ENCODE measurements at places on chromosomes 3 and 15.

GRCh38 chr3:23219117-23219516 is 16.0 kb downstream of the UBE2E2 start:
- DNase-seq = no peak

DNA sequence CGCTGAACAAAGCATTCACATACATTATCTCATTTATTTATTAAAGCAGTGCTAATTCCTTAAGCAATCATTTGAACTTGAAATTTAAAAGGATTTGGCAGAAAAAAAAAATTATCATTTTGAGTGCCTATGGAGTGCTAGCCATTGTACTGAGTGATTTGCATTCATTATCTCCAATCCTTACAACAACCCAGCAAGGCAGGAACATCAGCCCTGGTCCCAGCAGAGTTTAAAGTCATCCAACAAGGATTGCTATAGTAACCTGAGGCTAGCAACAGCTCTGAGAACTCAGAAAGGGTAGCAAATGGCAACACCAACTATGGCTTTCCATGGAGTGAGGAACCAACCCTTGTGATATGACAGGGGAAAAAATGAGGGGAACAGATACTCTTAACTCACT is 237.6 kb upstream of the SETMAR start:
- no peak for DNase-seq

GRCh38 chr3:42099020-42099765 is 8.0 kb downstream of the TRAK1 start:
- no peak for DNase-seq

DNA sequence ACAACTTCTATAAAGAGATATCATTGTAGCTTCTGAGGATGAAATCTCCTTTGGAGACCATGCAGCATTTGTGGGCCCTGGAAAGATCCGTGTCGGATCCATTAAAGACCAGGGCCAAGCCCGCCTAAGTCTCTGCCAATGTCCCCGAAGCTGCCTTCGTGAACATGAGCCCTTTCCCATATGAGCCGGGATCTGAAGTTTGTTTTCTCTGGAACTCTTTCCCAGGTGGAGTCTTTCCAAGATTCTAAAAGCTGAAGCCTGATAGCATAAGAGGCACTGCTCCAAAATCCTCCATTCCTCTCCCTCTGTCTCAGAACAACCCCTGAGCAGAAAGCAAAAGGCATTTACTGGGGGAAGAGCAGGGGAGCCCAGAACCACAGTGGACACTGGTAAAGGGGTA is 274.6 kb downstream of the NTRK3 start:
- no peak for DNase-seq

DNA sequence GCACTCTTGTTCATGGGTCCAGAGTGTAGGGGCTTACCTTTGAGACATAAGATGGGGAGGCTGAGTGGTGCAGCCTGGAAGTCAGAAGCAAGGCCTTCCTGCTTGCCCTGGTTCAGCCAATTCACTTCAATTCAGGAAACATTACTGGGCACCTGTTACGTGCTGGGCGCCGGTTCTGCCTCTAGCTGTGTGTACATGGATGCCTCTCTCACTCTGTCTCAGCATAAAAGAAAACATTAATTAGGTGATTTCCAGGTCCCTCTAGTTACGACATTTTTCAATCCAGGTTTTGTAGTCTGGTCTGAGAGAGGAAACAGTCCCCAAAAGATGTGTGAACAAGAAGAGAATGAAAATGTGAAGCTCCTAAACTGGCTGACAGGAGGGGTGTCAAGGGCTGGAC is 1.2 kb downstream of the RTP1 start:
- no peak for DNase-seq

DNA sequence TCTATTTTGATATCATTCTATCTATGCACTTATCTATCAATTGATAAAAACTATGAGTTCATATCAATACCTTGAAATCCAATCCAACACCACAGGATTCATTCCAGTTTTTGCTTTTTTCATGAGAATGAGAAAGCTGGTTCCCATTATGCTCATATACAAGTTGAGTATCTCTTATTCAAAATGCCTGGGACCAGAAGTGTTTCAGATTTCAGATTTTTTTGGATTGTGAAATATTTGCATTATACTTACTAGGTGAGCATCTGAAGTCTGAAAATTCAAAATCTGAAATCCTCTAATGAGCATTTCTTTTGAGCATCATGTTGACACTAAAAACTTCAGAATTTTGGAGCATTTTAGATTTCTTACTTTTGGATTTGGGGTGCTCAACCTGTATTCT is 67.8 kb upstream of the DCBLD2 start:
- no peak for DNase-seq

DNA sequence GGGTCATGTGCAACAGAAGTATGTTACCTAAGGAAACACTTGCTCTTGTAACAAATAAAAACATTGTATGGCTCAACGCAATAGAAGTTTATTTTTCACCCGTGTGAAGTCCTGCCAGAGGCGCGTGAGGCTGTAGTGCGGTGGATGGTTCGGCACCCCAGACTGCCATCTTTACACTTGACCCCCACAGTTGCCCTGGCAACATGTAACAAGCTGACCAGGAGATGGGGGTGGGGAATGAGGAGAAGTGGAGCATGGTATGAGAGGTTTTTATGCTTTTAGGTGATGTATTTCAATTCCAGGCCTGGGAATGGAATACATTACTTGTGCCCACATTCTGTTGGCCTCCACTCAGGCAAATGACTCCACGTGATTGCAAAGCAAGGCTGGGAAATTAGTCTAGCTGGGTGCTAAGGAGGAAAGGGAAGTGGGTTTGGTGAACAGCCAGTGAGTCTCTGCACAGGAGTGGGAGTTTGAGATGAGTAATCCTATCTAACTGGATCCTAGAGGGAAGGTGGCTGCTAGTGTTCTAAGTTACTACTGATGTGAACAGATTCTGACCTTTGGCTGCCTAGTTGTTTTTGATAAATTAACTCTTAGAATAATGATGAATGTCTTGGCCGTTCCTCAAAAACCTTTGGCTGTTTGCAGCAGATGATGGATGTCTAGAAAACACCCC is 33.8 kb upstream of the GREM1 start:
- DNase-seq = no peak

DNA sequence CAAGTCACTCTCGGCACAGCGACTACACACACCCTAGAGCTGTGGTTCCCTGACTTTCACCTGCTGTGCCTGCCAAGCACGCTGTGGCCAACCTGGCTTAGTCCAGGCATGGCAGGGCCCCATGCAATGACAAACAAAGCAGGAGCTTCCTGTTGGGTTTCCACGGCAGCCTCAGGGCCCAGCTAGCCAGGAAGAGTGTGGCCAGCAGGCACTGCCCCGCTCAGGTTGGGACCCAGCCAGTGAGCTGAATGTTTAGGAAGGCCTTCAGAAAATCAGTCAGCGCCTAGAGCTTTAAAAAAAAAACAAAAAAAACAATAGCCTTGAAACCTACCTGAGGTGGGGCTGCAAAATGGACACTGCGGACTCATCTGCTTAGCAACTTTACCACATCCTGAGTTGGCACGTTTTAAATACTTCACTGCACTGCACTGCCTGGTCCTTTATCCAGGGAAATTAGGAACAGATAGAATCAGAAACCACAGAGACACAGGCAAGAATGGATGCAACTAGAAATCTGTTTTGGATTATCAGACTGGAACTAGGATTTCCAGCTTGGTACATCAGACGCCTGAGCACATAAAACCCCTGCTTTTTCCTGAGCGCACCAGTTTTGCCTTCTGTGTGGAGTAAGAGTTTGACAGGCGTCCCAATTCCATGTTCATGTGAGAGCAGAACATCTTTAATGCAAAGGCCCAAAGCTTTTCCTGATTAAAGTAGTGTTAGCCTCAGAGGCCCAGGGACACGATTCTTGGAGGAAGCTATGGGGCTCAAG is 36.2 kb upstream of the LDHAL6B start:
- peak; percentile 68 for DNase-seq

GRCh38 chr3:177460047-177460446 is 262.8 kb upstream of the TBL1XR1 start:
- no peak for DNase-seq

Data from NCI-H2029 (cell line).